ENCODE measurements at places on chromosomes 7 and 10. TPM values are rescaled to one million over a fixed set of nuclear protein-coding genes. Genes with fewer than 3 reads are reported as not detected.

The PIP gene
- total RNA-seq, result not detected

The TAS2R3 gene
- total RNA-seq, result 1.6 TPM

The FBXL15 gene
- 16.0 TPM for total RNA-seq

The SRRM3 gene
- total RNA-seq, result 1.1 TPM

The PTPRZ1 gene
- total RNA-seq, result 3.6 TPM

The FAM24A gene
- total RNA-seq, result not detected

The FAM204A gene
- total RNA-seq, result 51.0 TPM

The CARD11 gene
- total RNA-seq, result 5.8 TPM

The CREB5 gene
- 8.9 TPM for total RNA-seq

The EZH2 gene
- total RNA-seq, result 3.7 TPM

The INHBA gene
- total RNA-seq, result 70.2 TPM

The ZNF33B gene
- total RNA-seq, result 31.5 TPM

The MYPN gene
- not detected for total RNA-seq

The MUC3A gene
- total RNA-seq, result 2.7 TPM

The ASZ1 gene
- total RNA-seq, result not detected

The HABP2 gene
- total RNA-seq, result 3.6 TPM

The NSMCE4A gene
- total RNA-seq, result 38.4 TPM

The ACBD5 gene
- 27.4 TPM for total RNA-seq

The CHRM2 gene
- 1.1 TPM for total RNA-seq

The ABCC2 gene
- total RNA-seq, result 1.1 TPM

The SLIT1 gene
- total RNA-seq, result 0.23 TPM

The CBX3 gene
- 83.8 TPM for total RNA-seq

The HNRNPF gene
- total RNA-seq, result 183 TPM

The UCMA gene
- total RNA-seq, result not detected

The HOXA5 gene
- total RNA-seq, result 16.0 TPM

The THSD7A gene
- total RNA-seq, result 8.0 TPM

The WIPF3 gene
- total RNA-seq, result 0.67 TPM

The GAD2 gene
- not detected for total RNA-seq

The WNT8B gene
- not detected for total RNA-seq

The POLR2J2 gene
- total RNA-seq, result 14.1 TPM

The TUBB8 gene
- 0.20 TPM for total RNA-seq

The NME8 gene
- 2.1 TPM for total RNA-seq

The MICALL2 gene
- 37.6 TPM for total RNA-seq

The MSS51 gene
- total RNA-seq, result 3.0 TPM

The NEUROD6 gene
- total RNA-seq, result not detected

The PON1 gene
- 0.49 TPM for total RNA-seq

The ZNF117 gene
- total RNA-seq, result 18.7 TPM

The MYL10 gene
- not detected for total RNA-seq

The SPDYE2B gene
- total RNA-seq, result not detected

The ZNF479 gene
- not detected for total RNA-seq

The ANKRD1 gene
- total RNA-seq, result 156 TPM

The CHN2 gene
- total RNA-seq, result 14.4 TPM

The CALML5 gene
- not detected for total RNA-seq
